Fibroblast of mammary gland (primary cell): ENCODE measurements at places on chromosomes 7 and 10.

- DNase-seq, result no peak
Measured at GRCh38 chr10:70762441-70763175, 22.6 kb downstream of the TBATA start.

GRCh38 chr7:47225387-47226131, 356.4 kb downstream of the TNS3 start:
- peak; percentile 34 for DNase-seq

DNA sequence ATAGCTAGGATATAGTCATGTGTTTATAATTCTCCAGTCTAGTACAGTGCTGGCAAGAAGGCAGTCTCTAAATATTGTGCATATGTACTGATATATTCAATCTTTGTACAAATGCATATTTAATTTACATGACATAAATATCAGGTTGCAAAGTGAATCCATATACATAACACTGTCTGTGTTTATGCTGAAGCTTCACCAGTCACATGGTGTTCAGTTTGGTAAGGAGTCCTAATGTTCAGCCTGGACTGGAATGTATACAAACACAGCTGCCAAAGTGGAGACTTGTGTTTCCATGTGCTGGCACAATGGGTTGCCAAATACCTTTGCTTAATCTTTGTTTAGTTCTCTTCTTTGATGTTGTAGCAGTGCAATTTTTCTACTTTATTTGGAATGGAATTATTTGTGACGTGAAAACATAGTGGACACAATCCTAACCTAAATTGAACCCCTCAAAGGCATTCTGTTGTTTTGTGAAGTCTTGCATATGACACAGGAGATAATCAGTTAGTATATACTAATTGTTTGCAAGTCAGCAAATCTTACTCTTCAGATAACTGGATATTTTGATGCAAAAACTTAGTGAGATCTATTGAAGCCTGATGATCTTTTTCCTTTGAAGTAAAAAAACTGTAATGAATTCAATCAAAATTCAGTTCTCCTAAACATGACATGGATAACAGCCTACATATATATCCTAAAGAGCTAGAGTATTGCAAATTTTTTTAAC, 17.3 kb upstream of the ARL4A start:
- peak; percentile 31 for DNase-seq

- DNase-seq, result no peak
Measured at GRCh38 chr10:5809527-5810154, 3.6 kb downstream of the GDI2 start.

DNA sequence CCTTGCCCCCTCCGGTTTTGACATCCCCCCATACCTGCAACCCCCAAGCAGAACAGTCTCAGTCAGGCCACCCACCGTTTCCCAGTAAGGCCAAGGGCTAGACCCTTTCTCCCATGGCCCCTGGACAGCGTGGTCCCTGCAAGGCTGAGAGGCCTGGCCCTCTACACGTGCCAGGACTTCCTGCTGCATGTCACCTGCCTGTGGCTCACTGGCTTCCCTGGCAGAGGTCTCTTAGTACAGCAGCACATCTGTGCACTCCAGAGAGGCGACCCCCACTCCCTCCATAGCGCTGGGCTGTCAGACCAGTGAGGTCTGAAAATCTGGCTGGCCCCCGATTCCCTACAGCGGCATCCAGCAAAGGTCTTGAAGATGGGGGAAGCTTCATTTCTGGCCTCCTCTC, 26.4 kb upstream of the JAKMIP3 start:
- DNase-seq, result no peak

DNA sequence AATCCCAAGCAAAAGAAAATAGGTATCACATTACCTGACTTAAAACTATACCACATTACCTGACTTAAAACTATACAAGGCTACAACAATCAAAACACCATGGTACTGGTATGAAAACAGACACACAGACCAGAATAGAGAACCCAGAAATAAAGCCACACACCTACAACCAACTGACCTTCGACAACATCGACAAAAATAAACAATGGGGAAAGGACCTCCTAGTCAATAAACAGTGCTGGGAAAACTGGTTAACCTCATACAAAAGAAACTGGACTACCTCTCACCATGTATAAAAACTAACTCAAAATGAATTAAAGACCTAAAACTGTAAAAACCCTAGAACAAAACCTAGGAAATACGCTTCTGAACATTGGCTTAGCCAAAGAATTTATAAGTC, 22.5 kb downstream of the SNX13 start:
- no peak for DNase-seq

DNA sequence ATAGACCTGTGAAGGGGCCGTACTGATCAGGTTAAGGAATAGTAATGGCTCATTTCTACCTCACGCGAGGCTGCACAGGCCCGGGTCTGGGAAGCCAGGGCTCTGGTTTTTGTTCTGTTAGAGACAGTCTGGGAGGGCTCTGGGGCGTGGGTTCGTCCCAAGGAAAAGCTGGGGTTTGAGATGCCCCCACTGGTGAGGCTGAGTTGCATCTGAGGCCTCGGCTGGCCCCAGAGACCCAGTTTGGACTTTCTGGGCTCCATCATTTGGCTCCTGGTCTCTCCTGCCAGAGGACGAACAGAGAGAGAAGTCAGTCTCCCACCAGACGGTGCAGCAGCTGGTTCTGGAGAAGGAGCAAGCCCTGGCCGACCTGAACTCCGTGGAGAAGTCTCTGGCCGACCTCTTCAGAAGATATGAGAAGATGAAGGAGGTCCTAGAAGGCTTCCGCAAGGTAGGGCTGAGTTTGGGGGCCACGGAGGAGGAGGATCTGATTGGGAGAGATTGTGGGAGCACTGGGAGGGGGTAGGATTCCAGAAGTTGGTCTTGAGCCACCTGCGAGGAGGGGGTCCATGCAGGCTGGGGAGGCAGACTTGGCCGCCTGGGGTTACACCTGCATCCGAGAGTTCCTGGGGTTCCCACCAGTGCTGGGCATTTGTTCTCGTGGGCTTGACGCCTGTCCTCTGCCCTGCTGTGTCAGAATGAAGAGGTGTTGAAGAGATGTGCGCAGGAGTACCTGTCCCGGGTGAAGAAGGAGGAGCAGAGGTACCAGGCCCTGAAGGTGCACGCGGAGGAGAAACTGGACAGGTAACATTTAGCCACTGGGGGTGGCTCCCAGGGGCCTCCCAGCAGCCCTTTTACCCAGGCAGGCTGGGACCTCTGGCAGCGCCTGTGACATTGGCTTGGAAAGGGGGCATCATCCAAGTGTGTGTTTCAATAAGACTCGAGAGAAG, 22.5 kb upstream of the BTBD16 start:
- DNase-seq, result no peak

GRCh38 chr7:69448071-69448470, 150.2 kb upstream of the AUTS2 start:
- peak; percentile 79 for DNase-seq

DNA sequence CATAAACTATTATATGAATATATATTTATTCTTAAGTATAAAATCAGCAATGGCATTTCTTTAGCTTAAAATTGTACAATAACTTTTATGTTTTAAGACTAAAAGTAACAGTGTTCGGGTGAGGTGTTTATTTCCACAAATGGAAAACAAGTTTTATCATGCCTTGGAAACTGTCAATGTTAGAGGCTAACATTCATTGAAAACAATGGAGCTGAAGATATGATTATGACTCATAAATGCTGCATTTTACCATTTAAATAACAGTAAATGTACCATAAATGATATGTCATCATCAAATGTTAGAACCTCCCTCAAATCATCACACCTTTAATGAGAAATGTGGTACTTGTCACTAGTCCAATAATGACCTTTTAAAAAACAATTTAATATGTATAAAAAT, 897.3 kb downstream of the PCDH15 start:
- no peak for DNase-seq
